ENCODE measurements at places on chromosomes 4 and X.

DNA sequence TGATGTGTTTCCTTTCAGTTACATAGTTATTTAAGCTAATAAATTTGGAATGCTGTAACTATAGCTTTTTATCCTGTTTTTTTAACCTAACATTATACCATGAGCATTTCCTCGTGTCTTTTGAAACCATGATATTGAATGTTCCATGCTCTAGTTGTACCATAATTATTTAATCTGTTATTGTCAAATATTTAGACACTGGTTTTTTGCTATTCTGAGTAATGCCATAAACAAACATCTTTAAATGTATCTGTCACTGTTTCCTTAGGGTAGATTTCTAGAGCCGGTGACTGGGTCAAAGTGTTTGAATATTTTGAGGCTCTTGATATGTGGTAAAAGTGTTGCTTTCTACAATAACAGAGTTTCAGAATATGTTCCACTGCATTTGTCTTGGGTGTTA lies 5.4 kb downstream of the IGBP1 start:
- DNase-seq = no peak

GRCh38 chrX:19372170-19372546 lies 28.4 kb downstream of the PDHA1 start:
- DNase-seq = peak; percentile 14

- no peak for DNase-seq
Observed at GRCh38 chr4:89173336-89174090, 62.2 kb downstream of the TIGD2 start.

GRCh38 chr4:83552924-83553323 lies 17.0 kb downstream of the GPAT3 start:
- DNase-seq = no peak

GRCh38 chrX:123357941-123358340 lies 173.9 kb downstream of the GRIA3 start:
- DNase-seq = no peak

- DNase-seq = no peak
Observed at GRCh38 chr4:159271856-159272255, 169.0 kb downstream of the RAPGEF2 start.

GRCh38 chrX:121641560-121641959 lies 594.1 kb downstream of the GLUD2 start:
- no peak for DNase-seq
